H7 (cell line): ENCODE measurements at places on chromosomes 2 and 18. TPM values are rescaled to one million over a fixed set of nuclear protein-coding genes. Genes with fewer than 3 reads are reported as not detected.

The SMC6 gene
- 24.5 and 37.7 TPM in 2 replicates for total RNA-seq

DNA sequence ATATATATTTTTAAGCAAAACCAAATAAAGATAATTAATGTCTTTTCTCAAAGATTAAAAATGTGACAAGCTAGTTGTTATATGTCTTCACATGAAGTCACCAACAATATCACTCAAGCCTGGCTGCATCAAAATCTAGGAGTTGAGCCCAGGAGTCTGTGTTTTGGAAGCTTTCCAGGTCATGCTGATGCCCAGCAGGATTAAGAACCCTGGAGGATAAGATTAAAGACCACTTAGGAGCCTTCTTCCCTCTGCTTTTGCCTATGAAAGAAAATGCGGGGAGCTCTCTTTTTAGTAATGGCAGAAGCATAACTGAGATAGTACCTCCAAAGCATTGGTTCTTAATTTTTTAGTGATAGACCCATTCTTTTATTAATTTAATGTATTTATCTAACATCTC is 157.4 kb downstream of the ASXL3 start:
- DNase-seq: no peak

DNA sequence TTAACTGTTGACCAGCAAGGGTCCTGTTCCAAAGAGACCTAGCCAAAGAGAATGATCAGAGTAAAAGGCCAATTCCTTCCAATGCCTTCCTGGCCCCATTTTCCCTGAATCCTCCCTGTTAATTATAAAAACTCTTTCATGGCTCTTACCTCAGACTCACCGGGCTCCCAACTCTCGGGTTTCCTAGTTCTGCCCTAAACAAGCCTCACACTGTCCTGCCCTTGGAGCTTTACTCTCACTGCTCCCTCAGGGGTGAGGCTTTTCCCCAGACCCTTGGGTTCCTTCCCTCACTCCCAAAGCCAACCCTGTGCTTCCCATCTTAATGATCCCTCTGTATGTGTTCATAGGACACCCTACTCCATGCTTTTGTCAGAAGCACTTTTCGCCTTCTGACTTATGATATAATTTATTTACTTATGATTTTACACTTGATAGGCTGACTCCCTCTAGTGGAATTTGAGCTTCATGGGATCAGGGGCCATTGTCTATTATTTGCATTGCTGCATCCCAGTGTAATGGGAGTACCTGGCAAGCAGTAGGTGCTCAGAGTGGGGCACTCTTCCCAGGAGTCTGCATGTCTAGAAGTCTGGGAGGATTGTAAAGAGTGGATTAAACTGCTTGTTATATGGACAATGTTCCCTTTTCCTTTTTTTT is 29.9 kb upstream of the ZNG1B start:
- no peak for DNase-seq

GRCh38 chr18:36325846-36326245 is 28.3 kb downstream of the FHOD3 start:
- no peak for DNase-seq

The RAB11FIP5 gene
- total RNA-seq: 12.4 and 16.7 TPM in 2 replicates
